ENCODE measurements at places on chromosomes 5 and 9.

GRCh38 chr5:96901384-96901783 is 25.1 kb downstream of the ERAP2 start:
- DNase-seq = no peak

DNA sequence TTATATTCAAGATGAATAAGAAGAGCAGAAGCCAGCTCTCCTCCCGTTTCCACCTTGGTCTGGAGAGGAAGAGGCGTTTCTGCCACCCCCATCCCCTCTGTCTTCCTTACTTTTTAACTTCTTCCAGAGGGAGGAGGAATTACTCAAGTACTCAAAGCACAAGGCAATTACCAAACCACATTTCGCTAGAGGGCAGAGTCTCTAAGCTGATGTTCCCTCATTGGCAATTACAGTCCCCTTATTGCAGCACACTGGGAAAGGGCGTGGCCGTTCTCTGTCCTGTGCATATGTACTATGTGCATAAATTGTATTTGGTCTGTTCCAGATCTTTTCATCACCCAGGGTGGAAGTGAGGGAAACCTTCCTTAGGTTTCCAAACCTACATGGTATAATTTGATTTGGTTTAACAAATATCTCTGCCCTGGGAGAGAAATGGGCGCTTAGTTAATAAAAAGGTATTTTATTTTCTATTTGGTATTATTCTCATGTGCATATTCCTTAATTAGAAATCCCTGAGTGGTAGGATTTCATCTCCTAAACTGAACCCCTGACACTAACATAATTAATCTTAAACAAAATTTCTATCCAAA is 29.8 kb upstream of the ALDOB start:
- DNase-seq = no peak

- no peak for DNase-seq
These were observed 31.6 kb downstream of the DTWD2 start for GRCh38 chr5:118956727-118957126.

GRCh38 chr9:72173080-72173479 is 23.8 kb downstream of the GDA start:
- no peak for DNase-seq

GRCh38 chr5:118578093-118578492 is 410.3 kb downstream of the DTWD2 start:
- no peak for DNase-seq
